ENCODE measurements at places on chromosomes 3 and 15.

- DNase-seq, result no peak
These were observed 70.1 kb downstream of the HOMER2 start for GRCh38 chr15:82882273-82882928.

DNA sequence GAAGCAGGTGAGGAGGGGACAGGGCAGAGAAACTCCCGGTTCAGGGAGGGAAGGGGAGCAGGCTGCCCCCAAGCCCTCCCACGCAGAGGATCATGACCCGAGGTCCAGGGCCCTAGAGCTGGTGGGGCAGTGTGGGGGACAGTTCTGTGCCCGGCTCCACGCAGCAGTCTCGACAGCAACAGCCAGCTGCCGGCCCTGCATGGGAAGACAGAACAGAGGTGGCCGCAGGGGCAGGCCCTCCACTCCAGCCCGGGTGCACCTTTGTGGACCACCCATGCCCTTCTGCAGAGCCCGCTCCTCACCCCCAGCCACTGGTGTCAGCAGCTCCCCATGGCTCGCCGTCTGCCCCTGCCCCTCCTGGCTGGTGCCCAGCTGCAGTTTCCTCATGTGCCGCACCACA, 7.7 kb downstream of the OGG1 start:
- DNase-seq, result no peak

DNA sequence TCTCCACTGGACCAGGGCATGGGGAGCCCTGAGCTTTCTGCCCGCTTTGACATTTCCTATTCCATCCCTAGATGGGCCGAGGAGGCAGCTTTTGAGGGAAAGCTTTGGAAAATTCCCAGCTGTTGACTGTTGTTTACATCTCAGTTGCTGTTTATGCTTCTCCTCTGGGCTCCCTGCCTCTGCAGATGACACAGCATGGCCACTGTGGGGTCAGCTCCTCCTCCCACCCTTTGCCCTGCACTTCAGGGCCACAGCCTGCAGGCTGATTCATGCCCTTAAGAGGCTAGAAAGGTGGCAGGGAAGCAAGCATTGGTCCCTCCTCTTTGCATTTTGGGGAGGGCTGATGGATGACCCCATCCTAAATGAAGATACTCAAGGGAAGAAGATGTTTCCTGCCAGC, 8.5 kb upstream of the CTXND1 start:
- no peak for DNase-seq

GRCh38 chr15:37103475-37104423, 3.4 kb upstream of the MEIS2 start:
- DNase-seq, result no peak

DNA sequence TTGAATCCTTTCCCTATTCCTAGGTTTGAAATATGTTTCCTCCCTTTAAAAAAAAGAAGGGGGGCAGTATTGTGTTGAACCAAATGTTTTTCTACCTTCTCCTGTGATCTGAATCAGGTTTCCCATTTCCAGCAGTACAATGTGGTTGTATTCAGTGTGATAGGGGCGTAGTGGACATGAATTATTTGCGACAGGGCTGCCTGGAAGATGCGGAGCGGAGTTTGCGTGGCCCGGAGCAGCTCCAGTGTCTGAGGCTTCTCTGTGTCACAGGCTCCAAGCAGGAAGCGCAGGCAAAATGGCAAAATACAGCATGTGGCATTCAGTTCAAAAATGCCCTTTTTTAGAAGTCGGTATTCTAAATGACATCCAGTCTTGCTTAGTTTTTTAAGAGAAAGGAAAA, 154.4 kb downstream of the PGPEP1L start:
- peak; percentile 73 for DNase-seq

- DNase-seq, result no peak
These were observed 12.1 kb downstream of the IQGAP1 start for GRCh38 chr15:90400005-90400758.

- no peak for DNase-seq
These were observed 7.9 kb upstream of the BNC1 start for GRCh38 chr15:83292317-83292716.

- no peak for DNase-seq
These were observed 46.7 kb downstream of the IGF2BP2 start for GRCh38 chr3:185778094-185778493.

DNA sequence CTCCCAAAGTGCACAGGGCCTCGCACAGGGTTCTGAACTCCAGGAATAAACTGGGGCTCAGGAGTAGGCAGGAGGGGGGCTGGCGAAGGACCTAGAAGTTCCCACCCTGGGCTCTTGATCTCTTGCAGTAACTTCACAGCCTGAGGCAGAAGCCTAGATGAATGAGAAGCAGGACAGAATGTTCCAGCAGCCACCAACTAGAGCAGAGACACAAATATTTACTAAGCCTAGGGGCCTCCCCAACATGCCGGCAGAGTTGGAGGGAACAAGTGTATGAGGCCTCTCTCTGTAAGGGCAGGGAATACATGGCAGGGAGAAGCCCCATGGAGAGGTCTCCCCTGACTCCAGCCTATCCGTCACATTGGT, 25.3 kb upstream of the C15orf39 start:
- DNase-seq, result no peak

- no peak for DNase-seq
These were observed 1.2 kb downstream of the PSTPIP1 start for GRCh38 chr15:76996076-76996525.

GRCh38 chr15:83842281-83842680, 188.4 kb downstream of the ADAMTSL3 start:
- no peak for DNase-seq

GRCh38 chr15:94858449-94858848, 627.1 kb downstream of the MCTP2 start:
- DNase-seq, result no peak

- DNase-seq, result no peak
These were observed 297.3 kb downstream of the DOCK3 start for GRCh38 chr3:50972029-50972428.

DNA sequence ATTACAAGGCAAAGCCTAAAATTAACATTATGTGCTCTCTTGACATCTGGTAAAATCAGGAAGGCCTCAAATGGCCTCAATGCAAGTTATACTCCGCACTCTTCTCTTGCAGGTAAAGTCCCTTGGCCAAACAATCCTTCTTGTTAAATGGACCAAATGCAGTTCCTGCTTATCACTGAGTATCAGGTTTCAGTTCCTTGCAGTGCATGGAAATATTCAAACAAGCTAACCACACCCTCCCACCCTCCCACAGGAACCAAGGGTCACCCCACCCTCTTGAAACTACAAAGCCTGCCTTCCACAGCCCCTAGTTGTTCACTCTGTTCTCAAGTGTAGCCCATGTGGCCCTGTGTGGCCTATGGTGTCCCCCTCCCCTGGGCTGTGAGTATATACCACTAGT, 171.9 kb upstream of the CADPS start:
- no peak for DNase-seq

DNA sequence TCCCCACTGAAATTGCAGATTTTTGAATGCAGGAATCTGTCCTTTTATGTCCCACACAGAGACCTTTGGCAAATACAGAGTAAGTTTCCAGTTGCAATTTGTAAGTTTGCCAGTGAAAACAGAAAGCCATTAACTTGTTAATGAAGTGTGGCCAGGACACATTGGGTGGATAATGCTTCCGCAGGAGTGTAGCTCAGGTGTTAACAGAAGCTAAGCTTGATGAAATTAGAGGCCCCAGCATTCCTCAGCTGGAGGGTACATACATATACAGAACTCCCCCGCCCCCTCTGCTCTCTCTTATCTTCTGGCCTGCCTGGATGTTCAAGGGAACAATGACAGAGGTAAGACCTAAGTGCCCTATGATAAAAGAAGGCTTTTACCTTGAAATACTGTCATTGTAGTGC, 8.1 kb upstream of the LRRC2 start:
- no peak for DNase-seq

- DNase-seq, result no peak
These were observed 125.0 kb upstream of the PLXNA1 start for GRCh38 chr3:126857928-126858327.

DNA sequence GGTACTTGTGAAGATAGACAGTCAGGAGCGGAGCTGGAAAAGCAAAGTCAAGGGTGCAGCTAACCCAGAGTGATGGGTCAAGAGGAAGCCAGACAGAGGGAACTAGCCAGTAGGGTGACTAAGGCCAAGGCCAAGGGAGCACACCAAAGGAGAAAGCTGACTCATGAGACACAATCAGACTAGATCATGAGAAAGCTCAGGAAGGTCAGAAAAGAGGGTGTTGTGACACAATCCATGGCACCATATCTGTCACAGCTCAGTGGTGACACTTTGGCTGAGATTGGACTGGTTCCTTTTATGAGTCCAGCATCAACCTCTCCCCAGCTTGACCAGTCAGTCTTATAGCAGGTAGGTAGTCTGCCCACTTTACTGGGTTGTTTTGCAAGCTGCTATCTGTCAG, 22.2 kb downstream of the P2RY1 start:
- DNase-seq, result no peak

GRCh38 chr3:121998611-121999473, 23.2 kb downstream of the ILDR1 start:
- DNase-seq, result no peak

- peak; percentile 29 for DNase-seq
These were observed 169.8 kb upstream of the MYRIP start for GRCh38 chr3:39639344-39640236.

GRCh38 chr3:139695007-139695406, 17.2 kb upstream of the NMNAT3 start:
- no peak for DNase-seq

DNA sequence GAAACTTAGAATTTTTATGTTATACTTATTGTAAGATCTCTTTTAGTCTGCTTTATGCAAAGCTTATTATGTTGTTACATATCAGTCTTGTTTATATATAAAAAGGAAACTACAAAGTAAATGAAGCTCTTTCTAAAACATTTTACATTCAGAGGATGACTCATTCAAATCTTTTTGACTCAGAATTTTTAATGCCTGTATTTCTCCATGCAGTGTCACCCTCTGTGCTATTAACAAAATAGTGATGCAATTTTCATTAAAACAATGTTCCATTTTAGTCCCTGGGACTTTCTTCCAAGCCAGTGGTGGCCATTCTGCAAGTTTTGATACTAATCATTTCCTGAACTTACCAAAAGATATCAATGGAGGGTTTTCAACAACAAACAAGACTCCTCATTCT, 216.1 kb downstream of the NAALADL2 start:
- no peak for DNase-seq

GRCh38 chr15:70260580-70260979, 162.9 kb upstream of the TLE3 start:
- no peak for DNase-seq

GRCh38 chr15:26773917-26774316, 1.1 kb upstream of the GABRB3 start:
- DNase-seq, result no peak

DNA sequence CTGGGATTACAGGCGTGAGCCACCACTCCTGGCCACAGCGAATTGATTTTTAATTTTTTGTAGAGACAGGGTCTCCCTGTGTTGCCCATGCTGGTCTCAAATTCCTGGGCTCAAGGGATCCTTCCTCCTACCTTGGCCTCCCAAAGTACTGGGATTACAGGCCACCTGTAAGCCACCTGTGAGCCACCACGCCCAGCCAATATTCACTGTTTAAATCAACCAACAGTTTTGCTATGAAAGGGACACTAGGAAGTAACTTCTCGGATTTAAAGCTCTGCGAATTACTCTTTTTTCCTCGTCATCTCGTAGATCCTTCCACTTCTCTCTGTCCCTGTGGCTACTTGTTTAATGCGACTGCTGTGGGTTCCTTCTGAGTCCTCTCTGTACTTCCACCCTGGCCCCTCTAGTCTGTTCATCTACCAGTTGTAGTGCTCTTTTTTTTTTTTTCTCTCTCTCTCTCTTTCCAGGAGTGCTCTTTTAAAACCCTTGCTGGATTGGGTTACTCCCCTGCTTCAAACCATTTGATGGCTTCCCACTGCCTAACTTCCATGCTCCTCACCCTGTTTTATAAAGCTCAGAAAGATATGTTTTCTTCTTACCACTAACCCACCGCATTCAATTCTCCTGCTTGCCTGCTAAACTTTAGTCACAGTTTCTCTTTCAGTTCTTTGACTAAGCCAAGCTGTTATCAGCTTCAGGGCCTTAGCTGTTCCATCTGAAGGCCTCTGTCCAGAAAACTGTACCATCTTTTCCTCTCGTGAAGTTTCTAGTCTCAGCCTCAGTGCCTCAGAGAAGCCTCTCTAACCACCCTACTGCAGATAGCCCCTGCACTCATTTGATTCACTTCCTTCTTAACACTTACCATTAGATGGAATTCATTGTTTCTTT, 12.4 kb downstream of the RTF1 start:
- no peak for DNase-seq

GRCh38 chr3:194689493-194689944, 3.8 kb downstream of the FAM43A start:
- DNase-seq, result no peak

DNA sequence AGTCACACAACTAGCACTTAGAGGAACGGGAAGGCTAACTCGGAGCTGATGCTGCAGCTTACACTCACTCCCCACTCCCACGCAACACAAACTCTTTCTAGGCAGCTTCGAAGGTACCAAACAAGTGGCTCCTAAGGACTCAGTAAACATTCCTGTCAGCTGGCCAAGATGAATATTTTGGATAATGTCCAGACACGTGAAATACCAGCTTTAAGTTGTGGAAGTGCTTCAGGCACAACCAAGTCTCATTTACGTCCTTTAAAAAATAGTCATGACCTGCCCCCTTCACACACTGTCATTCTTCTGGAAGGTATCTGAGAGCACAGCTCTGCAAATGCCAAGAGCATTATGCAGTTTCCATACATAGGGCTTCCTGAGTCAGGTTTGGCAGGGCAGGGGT, 1005.9 kb upstream of the CFAP20DC start:
- DNase-seq, result no peak

GRCh38 chr3:172915911-172916514, 165.5 kb downstream of the ECT2 start:
- DNase-seq, result no peak

DNA sequence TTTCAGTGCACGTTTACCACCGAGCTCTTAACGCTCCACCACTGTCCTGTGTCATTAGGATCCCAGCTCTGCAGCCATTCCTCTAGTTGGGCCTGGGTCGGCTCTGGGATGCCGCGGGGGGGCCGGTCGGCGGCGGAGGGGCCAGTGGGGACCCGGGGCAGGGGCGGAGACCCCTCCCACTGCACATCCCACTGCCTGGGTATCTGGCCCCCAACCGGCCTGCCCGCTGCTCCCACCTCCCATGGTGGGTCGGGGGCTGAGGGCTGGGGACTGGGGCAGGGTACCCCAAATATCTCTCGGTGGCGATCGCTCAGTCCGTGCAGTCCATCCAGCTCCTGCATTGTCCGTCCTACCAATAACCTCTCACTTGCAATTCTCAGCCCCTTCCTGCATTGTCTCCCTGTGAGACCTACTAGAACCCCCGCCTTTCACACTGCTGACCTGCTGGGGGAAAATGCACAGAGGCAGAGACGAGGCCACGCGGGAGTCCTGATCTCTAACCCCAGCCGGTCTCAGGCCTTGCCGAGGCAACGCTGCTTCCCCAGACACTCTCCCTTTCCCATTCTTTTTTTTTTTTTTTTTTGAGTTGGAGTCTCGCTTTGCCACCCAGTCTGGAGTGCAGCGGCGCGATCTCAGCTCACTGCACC, 24.0 kb upstream of the MUC20 start:
- no peak for DNase-seq

- no peak for DNase-seq
These were observed 236.3 kb upstream of the LRTM1 start for GRCh38 chr3:55164191-55164590.

Measured in stimulated activated CD4-positive, alpha-beta T cell treated with anti-CD3 and anti-CD28 coated beads, Interleukin-1b, Interleukin-23, amount 100 ng/mL, for 48 hours (primary cell).